IMR-90 (cell line): ENCODE measurements at places on chromosomes 1 and 21.

DNA sequence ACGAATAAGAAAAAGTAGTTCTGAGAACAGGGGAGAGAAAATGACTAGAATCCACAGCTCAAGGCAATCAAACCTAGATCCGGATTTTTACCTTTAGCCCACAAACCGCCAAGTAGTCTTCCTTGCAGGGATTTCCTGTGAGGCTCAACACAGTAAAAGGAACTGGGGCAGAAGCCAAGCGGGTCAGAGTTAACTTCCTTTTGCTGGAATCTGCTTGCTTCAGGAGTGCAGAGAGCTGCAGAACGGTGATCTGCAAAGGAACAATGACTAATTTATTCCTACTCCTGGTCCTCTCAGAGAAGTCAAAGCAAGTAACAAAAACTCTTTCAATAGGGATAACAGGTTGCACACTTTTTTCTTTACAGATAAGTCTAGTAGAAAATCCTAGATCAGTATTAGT, 53.4 kb downstream of the UBR4 start:
- H3K4me1 ChIP-seq: no peaks in the 10 kb centered on the region
- no peaks in the 10 kb centered on the region for H3K27me3 ChIP-seq
- peaks cover 81% of the 10 kb centered on the region for H3K36me3 ChIP-seq
- DNase-seq: peak; percentile 44

GRCh38 chr1:200610846-200611245, 9.7 kb downstream of the KIF14 start:
- no peaks in the 10 kb centered on the region for H3K27me3 ChIP-seq
- no peaks in the 10 kb centered on the region for H3K4me1 ChIP-seq
- H3K36me3 ChIP-seq: no peaks in the 10 kb centered on the region
- no peak overlapping the region for H3K27ac ChIP-seq

- no peaks in the 10 kb centered on the region for H3K4me1 ChIP-seq
- no peak overlapping the region for H3K27ac ChIP-seq
- H3K27me3 ChIP-seq: no peaks in the 10 kb centered on the region
- H3K36me3 ChIP-seq: no peaks in the 10 kb centered on the region
- no peak for DNase-seq
These were observed 145.5 kb downstream of the TBX15 start for GRCh38 chr1:118842452-118843201.

DNA sequence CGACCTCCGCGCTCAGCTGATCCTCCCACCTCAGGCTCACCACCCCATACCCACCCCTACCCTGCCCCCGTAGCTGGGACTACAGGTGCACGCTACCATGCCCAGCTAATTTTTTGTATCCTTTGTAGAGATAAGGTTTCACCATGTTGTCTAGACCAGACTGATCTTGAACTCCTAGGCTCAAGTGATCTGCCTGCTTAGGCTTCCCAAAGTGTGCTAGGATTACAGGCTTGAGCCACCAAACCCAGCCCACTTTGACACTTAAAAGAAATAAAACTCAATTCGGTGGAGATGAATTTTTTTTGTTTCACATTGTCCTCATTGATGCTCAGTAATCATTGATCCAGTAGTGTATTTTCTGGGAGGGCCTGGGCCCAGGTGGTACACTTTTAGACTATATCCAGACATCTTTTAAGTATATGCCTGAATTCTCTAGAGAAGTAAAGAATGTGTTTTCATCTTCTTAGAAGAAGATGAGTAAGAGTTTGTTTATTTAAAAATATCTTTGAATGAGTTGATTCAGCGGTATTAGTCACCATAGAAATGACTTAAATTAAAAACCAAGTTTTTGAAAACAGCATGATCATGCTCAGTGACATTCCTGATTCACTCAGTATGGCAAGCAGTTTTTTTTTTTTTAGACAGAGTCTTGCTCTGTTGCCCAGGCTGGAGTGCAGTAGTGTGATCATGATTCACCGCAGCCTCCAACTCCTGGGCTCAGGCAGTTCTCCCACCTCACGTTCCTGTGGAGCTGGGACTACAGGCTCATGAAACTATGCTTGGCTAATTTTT, 57.8 kb downstream of the EPB41 start:
- peak; percentile 96 for DNase-seq
- H3K27ac ChIP-seq: peak overlapping the region; percentile 61
- H3K4me1 ChIP-seq: peaks cover 4% of the 10 kb centered on the region
- no peak overlapping the region for H3K4me3 ChIP-seq
- no peaks in the 10 kb centered on the region for H3K36me3 ChIP-seq

DNA sequence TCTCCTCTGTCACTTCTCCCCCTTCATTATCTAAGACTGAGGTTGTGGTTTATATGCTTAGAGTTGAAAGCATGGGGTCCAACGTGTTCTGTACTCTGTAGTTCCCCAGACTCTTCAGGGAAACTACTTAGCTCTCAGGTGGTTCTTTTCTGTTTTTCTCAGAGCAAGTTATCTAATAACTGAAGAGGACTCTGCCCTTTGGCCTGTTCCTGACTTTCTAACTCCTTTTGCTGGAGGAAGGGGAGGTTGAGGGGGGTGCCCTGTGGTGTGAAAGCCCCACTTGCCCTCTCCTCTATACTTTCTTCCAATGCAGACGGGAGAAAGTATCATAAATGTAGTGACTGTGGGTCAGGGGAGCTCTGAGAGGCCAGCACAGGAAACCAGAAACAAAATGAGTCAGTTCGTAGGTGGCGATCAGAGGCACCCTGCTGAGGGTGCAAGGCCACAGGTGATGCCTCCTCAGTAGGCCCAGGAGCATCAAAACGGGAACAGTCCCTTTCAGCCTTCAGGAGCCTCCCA, 5.0 kb downstream of the SLC25A44 start:
- peaks cover 3% of the 10 kb centered on the region for H3K4me1 ChIP-seq
- no peaks in the 10 kb centered on the region for H3K27me3 ChIP-seq
- H3K27ac ChIP-seq: no peak overlapping the region

DNA sequence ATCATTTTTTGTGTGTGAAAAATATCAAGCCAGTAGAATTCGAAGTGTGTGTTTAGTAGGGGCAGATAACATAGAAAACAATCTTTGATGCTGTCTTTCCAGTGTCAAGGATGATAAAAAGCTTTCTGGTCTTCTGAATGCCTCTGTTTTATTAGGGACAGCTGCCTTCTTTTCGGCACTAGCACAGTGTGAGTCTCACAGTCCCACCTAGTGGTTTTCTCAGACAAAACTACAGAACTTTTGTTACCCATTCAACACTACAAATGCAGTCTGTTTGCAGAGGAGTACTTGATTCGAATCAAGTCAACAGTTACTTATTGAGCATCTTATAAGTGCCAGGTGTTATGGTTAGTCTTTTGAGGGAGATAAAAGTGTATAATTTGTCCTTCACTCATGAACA, 30.6 kb upstream of the MCOLN3 start:
- H3K4me3 ChIP-seq: no peak overlapping the region
- H3K27ac ChIP-seq: no peak overlapping the region
- no peaks in the 10 kb centered on the region for H3K4me1 ChIP-seq
- DNase-seq: peak; percentile 17
- H3K27me3 ChIP-seq: peaks cover 7% of the 10 kb centered on the region
- H3K36me3 ChIP-seq: no peaks in the 10 kb centered on the region

GRCh38 chr21:29074007-29074376, 544 bp upstream of the CCT8 start:
- H3K4me3 ChIP-seq: peak overlapping the region; percentile 52
- H3K27ac ChIP-seq: peak overlapping the region; percentile 86
- H3K36me3 ChIP-seq: no peaks in the 10 kb centered on the region
- no peak for DNase-seq

GRCh38 chr1:33635336-33636012, 163.0 kb downstream of the ZSCAN20 start:
- H3K27ac ChIP-seq: no peak overlapping the region
- no peaks in the 10 kb centered on the region for H3K27me3 ChIP-seq
- H3K4me3 ChIP-seq: no peak overlapping the region
- no peaks in the 10 kb centered on the region for H3K36me3 ChIP-seq
- DNase-seq: no peak

DNA sequence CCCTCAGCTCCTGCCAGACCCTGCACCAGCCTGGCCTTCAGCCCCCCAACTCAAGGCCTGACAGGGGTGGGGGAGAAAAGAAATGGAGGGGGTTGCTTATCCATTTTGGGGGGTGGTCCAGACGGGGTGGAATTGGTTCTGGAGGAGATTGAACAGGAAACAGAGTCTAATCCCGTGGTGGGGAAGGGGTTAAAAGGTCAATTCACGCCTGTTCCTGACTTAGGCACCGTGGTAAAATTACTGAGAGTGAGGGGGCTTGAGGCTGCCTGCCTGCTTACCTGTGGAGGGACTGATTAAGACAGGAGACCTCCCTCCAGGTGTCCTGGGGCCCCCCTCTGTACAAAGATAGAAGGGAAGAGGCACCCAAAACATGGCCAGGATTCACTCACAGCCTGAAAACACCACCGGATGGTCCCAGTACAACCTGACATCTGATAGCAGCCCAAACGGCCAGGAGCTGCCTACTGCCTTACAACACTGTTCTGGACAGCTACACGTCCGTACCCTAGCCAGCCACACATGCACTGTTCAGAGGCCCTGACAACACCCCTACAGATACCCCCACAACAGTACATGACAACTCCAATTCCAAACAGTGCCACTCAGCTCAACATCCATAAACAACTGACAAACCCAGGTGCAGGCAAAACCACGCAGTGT, 31.8 kb downstream of the AHDC1 start:
- no peaks in the 10 kb centered on the region; the same call in 1 of the 2 replicates for H3K36me3 ChIP-seq
- no peak overlapping the region for H3K4me3 ChIP-seq
- H3K4me1 ChIP-seq: peaks cover 62% of the 10 kb centered on the region

DNA sequence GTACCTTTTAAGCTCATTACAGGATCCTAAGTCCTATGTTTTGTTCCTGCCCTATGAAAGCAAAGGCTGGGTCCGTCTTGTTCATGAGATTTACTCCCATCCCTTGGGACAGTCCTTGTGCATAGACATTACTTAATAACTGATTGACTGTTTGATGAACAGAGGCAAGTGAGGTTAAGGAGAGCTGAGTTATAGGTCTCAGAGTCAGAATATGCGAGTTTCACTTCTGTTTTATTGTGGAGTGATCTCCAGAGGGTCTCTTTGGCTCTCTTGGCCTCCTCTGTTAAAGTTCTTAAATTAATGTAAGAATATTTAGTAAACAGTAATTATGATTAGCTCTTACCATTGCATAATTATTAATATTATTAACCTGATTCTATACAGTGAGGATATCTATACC, 52.6 kb downstream of the BRINP2 start:
- H3K27ac ChIP-seq: no peak overlapping the region
- H3K36me3 ChIP-seq: no peaks in the 10 kb centered on the region
- H3K27me3 ChIP-seq: peaks cover 2% of the 10 kb centered on the region; the same call in 1 of the 2 replicates
- H3K4me3 ChIP-seq: no peak overlapping the region

GRCh38 chr1:147171399-147172167, 687 bp downstream of the PRKAB2 start:
- H3K27ac ChIP-seq: peak overlapping the region; percentile 76
- H3K4me3 ChIP-seq: peak overlapping the region; percentile 76
- H3K4me1 ChIP-seq: peaks cover 8% of the 10 kb centered on the region
- no peak for DNase-seq

- H3K4me1 ChIP-seq: no peaks in the 10 kb centered on the region
- no peak overlapping the region for H3K27ac ChIP-seq
- no peaks in the 10 kb centered on the region for H3K27me3 ChIP-seq
- no peak overlapping the region for H3K4me3 ChIP-seq
These were observed 199.0 kb downstream of the URB2 start for GRCh38 chr1:229825042-229825441.

DNA sequence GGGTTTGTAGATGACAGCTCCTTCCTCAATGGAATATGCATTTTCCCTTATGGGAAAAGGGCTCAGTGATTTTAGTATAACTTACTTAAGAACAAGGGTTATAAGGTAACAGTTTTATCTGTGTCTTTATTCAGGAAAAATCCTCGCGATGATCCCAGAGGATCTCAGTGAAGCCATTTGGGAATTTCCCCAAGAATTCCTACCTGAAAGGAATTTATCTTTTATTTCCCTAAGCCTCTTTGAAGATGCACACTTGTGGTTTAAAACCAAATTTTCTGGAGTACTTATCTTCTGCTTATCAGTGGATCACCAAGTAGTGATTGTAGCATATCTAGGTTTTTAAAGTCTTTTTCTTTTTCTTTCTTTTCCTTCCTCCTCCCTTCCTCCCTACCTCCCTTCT, 58.8 kb downstream of the AK4 start:
- no peaks in the 10 kb centered on the region for H3K27me3 ChIP-seq
- H3K4me1 ChIP-seq: no peaks in the 10 kb centered on the region; the same call in 1 of the 2 replicates
- H3K36me3 ChIP-seq: no peaks in the 10 kb centered on the region
- DNase-seq: no peak
- H3K27ac ChIP-seq: no peak overlapping the region

DNA sequence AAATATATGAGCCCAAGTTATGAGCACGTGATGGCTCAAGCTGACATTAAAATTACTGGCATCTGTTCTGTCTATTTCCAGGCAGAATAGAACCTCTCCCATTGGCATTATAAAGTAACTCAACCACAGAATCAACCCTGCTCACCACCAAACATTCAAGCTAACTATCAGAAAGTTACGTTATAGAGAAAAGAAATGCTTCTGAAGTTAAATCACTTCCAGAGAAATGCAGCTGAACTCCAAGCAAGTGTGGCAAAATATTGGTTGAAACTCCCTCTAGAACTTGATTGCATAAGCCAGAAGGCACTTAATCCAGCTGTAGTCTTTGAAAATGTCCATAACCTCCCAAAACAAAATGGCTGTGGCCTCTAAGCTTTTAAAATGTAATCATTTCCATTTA, 36.2 kb upstream of the UBE2U start:
- H3K27me3 ChIP-seq: no peaks in the 10 kb centered on the region
- no peak overlapping the region for H3K27ac ChIP-seq
- H3K4me3 ChIP-seq: no peak overlapping the region
- H3K4me1 ChIP-seq: peaks cover 10% of the 10 kb centered on the region

- DNase-seq: no peak
- no peaks in the 10 kb centered on the region for H3K27me3 ChIP-seq
- no peaks in the 10 kb centered on the region for H3K4me1 ChIP-seq
- H3K36me3 ChIP-seq: no peaks in the 10 kb centered on the region
- no peak overlapping the region for H3K27ac ChIP-seq
These were observed 107.7 kb upstream of the CACYBP start for GRCh38 chr1:174892016-174892415.

GRCh38 chr1:26932531-26932930, 11.0 kb downstream of the NUDC start:
- no peak for DNase-seq
- H3K36me3 ChIP-seq: peaks cover 28% of the 10 kb centered on the region

DNA sequence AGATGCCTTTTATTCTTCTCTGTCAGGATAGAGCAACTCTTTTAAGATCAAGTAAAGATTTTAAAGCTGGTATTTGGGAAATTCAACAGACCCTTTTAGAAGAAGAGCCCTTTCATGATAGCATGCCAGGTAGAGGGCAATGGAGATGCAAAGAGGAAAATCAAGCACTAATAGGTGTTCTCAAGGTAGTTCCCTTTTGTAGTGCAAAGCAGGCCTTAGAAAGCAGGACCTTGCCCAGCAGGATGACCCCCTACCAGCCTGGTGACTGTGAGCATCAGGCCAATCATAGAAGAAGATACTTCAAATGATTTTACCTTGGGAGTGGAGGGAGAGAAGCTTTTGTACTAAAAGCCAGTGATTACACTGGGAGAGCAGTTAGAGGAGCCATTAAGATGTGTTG, 381.4 kb upstream of the ZRANB2 start:
- peaks cover 2% of the 10 kb centered on the region; the same call in 1 of the 2 replicates for H3K4me1 ChIP-seq
- DNase-seq: no peak

- no peak overlapping the region for H3K27ac ChIP-seq
- peaks cover 34% of the 10 kb centered on the region for H3K36me3 ChIP-seq
- no peak overlapping the region for H3K4me3 ChIP-seq
- no peak for DNase-seq
These were observed 39.1 kb downstream of the PCSK9 start for GRCh38 chr1:55078470-55078869.

GRCh38 chr1:15718199-15718601, 17.9 kb upstream of the SLC25A34 start:
- no peaks in the 10 kb centered on the region for H3K27me3 ChIP-seq
- no peak overlapping the region for H3K4me3 ChIP-seq
- H3K36me3 ChIP-seq: peaks cover 58% of the 10 kb centered on the region
- H3K27ac ChIP-seq: no peak overlapping the region
